ENCODE measurements at places on chromosomes 5 and 9.
A peak's percentile ranks its signal among the peaks of the same experiment; 100 is the strongest.

DNA sequence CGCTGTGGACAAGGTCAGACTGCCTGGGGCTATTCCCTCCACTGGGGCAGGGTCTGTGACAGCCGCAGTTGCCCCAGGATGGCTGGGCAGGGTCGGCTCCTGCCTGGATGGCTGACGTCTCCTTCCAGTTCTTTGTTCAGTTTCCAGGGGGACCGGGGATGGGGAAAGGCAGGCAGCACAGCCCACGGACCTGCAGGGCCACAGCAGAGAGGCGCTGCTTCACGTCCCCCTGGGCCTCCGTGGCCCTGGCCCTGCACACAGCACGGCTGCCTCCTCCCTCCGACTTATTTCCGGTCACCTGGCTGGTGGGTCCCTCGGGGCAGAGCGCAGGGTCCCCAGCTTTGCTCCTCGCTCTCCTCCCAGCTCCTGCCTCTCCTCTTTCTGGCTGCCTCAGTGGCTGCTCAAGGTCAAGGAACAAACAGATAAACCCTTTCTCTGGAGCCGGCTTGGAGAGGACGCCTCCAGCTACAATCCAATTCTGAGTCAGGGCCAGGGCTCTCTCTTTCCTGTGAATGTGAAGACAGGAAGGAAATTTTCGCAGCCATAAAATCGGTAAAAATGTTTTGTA, 169.7 kb downstream of the C9orf50 start:
- no peak for DNase-seq

DNA sequence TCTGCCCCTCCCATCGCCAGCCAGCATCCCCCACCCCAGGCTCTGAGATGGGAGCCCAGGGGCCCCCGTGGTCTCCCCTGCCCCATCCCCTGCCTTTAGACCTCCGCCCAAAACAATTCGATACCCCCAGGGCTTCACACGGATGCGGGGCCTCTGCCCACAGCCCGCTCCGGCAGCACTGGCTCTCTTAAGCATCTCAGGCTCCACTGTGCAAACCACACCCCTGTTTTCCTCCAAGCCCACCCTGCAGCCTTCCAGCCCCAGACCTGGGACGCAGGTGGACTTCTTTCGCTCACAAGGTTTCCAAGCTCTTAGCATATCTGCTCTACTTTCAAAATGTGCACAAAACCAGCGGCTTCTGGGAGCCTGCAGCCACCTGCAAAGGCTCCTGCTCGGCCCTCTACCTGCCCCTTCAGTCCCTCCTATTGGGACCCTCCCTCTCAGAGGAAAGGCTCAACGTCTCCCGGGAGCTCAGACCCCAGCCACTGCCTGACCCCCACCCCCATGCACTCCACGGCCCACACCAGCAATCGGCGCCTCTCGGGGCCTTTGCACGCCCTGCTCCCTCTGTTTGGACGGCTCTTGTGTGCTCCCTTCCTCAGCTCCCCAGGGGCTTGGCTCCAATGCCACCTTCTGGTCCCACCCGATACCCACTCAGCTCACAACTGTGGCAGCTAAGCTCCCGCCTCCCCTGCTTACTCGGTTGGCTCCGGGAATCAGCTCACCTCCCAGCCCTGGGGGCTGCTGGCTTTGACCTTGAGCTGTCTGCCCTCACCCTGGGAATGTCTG, 918 bp upstream of the SLC9A3 start:
- no peak for DNase-seq

DNA sequence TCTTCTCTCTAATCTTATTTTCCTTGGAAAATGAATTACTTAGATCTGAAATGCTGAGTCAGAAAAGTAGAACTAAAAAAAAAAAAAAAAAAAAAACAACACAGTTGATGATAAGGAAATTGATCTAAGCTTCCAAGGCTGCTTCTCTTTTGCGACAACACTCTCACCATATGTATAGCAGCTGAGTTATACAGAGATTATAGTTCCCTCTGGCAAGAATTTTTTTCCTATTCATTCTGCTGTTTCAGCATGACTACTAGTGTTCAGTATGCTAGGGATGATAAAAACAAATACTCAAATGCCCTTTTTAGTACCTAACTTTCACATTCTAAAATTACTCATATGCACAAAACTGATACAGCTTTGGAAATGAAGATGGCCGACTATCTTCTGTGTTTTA, 267.3 kb downstream of the MLLT3 start:
- peak; percentile 72 for DNase-seq

DNA sequence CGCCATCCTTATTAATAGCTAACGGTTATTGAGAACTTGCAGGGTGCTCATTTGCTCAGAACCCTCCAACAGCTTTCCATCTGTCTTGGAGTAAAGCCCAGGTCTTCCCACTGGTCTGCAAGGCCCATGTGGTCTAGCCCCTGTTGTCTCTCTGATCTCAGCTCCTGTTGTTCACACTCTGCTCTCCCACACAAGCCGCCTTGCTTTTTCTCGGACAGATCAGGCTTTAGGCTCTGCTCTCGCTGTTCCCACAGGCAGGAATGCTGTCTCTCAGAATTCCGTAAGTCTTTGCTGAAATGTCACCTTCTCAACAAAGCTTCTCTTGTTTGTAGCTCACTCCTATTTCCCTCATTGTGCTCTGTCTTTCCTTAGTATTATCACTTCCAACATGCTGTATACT, 34.3 kb downstream of the GPR107 start:
- DNase-seq = no peak

- DNase-seq = no peak
Observed at GRCh38 chr5:170632266-170632984, 128.6 kb downstream of the KCNIP1 start.

DNA sequence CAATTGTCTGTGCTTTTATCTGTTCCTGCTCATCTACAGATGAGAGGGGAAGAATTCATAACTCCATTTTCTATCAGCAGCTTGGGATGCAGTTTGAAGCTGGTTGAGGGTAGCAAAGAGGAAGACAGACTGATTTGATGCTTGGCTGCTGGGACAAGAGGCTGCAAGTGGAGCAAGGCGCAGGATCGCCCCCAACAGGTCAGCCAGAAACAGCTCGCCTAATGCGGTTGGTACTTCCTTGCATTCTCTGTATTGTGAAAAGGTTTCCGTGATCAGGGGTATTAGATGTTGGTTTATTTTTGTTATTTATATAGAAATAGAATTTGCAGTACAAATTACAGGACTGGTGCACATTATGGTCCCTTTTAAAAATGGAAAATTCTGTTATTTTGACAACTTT, 40.6 kb downstream of the ZNF883 start:
- no peak for DNase-seq

DNA sequence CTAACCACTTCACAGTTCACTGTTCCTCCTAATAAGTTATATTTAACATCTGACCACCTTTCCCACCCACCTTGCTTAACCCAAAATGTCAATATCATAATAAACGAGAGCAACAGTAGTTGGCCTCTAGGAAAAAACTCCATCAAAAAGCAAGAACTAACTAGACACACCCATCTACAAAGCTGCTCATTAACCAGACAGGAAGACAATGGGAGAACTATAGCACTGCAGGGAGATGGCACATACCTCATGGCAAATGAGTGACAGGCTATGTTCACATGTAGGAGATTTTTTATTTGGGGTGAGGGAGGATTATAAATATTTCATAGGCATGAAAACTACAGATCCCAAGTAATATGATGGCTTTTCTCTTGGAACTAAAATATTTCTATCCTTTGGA, 23.6 kb upstream of the CDK5RAP2 start:
- DNase-seq = no peak

GRCh38 chr5:103262422-103262871, 3.9 kb downstream of the MACIR start:
- no peak for DNase-seq

- DNase-seq = no peak
Observed at GRCh38 chr5:122576256-122577016, 198.4 kb upstream of the SNX2 start.

GRCh38 chr5:179923436-179923835, 15.7 kb upstream of the TBC1D9B start:
- no peak for DNase-seq

- DNase-seq = no peak
Observed at GRCh38 chr5:157266286-157267007, 524 bp downstream of the CYFIP2 start.

- no peak for DNase-seq
Observed at GRCh38 chr9:98635374-98635773, 73.4 kb downstream of the GABBR2 start.

DNA sequence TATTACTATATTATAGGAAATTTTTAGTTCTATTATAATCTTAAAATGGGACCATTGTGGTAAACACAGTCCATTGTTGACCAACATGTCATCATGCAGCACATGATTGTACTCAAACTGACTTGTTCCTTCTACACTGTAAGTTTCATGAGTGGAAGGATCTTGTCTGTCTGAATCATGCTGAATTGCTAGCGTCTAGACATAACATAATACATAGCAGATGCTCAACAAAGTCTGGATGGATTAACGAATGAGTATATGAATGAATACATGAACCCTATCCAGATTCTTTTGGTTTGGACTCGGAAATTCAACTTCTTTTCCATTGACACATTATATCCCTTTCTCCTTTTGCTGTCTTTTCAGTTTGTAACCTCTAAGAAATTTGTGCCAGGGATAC, 429.2 kb upstream of the SGCD start:
- no peak for DNase-seq

DNA sequence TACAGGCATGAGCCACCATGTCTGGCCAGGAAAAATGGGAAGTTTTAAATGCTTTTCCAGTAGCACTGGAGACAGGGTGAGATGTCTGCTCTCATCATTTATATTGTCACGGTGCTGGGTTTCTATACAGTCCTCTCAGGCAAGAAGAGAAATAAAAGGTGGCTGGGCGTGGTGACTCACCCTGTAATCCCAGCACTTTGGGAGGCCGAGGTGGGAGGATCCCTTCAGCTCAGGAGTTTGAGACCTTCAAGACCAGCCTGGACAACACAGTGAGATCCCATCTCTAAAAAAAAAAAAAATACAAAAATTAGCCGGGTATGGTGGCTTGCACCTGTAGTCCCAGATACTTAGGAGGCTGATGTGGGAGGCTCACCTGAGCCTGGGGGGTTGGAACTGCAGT, 4.8 kb upstream of the GRIN1 start:
- no peak for DNase-seq

- DNase-seq = no peak
Observed at GRCh38 chr5:134394932-134395331, 16.7 kb downstream of the CDKN2AIPNL start.

DNA sequence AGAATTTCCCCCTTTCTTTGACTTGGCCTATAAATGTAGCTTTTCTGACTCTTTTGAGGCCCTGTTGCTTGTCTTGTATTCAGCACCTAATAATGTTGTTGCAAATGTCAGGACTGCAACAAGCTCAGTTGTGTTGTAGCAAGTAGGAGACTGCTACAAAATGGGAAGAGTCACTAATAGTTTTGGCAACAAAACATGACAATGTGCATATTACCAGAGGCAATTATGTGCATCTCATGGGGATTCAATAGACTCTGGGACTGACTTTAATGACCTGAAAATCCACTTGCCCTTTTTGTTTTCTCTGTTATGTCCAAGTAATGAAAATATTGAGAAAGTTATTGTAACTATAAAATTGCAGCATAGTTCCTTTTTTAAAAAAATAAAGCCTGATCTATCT, 368.4 kb downstream of the OSTF1 start:
- no peak for DNase-seq

GRCh38 chr9:134887219-134887618, 6.6 kb downstream of the FCN2 start:
- DNase-seq = no peak

Data from fibroblast of the conjunctiva (primary cell).